Fibroblast of skin of left quadriceps (primary cell): ENCODE measurements at places on chromosomes 2 and 18.
A peak's percentile ranks its signal among the peaks of the same experiment; 100 is the strongest.

GRCh38 chr18:10745971-10746370, 220.1 kb downstream of the NAPG start:
- no peak for DNase-seq

DNA sequence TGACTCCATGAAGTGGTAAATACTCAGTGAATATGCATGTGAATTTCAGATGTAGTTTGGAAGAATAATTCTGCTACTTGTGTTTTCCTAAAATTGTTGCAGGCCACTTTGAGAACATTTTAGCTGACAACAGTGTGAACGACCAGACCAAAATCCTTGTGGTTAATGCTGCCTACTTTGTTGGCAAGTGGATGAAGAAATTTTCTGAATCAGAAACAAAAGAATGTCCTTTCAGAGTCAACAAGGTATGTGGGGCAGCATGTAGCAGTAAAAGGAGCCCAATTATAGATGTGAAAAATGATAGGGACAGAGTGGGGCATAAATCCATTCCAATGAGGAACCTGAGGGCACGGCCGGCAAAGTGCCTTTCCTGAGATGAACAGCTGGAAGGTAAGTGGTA, 16.1 kb downstream of the SERPINB5 start:
- DNase-seq, result no peak

GRCh38 chr2:176854878-176855277, 357.7 kb upstream of the HNRNPA3 start:
- no peak for DNase-seq

DNA sequence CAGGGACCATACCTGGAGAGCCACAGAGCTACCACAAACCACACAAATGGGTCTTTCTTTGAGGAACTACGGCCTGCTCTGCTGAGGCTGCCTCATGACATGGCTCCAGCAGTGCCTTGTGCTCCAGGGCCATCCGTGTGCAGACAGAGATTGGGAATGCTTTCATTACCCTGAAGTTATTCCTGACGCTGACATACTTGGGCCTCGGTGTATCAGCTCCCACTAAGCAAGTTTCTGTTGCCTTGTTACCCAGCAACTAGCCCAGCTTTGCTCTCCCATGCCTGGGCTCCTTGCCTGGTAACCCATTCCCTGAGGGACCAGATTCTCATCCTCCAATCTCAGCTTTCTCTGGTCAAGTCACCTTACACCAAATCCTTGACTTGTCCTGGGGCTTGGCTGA, 80.3 kb upstream of the FZD7 start:
- DNase-seq, result no peak

DNA sequence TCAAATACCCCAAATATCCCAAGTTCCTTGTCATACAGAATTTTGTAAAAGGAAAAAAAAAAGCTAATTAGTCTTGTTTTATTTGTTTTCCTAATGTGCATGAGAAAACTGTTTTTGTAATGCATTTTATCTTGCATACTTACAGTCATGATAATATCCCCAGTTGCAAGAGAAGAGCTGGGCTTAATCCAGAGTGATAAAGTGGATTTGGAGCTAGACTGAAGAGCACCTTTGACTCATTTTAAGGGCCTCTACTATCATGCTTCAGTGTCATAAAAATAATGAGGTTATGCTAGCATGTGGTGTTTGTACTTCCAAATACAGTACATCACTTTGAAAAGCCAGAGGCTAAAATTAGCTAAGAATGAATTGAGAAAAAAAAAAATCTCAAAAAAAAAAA, 26.4 kb downstream of the ARHGAP15 start:
- no peak for DNase-seq

- DNase-seq, result no peak
These were observed 68.2 kb downstream of the OTX1 start for GRCh38 chr2:63118821-63119220.

DNA sequence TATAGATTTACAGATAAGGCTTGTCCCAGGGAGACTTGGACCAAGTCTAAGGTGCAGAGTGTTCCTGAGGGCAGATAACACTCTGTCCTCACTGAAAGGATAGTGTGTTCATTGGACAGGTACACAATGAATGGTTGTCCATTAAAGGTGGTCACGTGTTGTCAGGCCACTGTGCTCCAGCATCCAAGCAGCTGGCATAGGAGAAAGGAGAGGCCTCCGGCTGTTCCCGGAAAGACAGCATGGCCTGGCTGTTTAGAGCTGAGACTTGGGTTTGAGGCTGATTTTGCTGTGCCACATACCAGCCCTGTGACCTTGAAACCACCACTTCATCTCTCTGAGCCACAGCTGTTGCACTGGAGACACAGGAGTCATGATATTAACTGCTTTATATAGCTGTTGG, 19.6 kb upstream of the SULT1C3 start:
- DNase-seq, result no peak

DNA sequence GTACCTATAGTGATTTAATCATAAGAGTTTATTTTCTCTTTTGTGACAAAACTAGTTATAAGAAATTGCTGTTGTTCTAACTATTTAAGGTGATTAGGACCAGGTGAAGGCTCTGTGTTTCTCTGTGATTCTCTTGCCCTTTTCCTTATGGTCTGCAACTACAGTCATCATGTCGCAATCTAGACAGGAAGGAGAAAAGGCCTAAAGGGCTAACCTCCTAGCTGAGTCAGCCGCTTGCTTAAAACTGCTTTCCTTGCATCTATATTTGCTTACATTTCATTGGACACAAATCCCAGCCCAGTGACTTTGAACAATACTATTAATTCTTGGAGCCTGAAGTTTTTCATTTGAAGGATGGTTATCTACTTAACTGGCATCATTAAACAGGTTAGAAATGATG, 93.1 kb downstream of the PIK3C3 start:
- DNase-seq, result peak; percentile 49

DNA sequence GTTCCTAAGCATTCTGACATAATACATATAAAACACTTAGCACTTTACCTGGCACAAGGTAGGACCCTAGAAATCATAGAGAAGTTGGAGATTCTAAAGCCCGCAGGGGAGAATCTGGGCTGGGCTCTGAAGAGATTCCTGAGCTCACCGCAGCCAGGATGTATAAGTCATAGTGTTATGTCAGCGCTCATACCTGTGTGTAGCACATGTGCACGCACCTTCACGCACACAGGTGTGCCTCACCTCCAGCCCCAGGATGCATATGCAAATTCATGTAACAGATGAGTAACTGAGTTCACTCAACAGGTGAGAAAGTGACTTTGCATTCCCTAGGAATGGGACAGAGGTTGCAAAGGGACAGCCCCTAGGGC, 7.9 kb upstream of the SDC1 start:
- DNase-seq, result no peak

GRCh38 chr2:47888581-47889280, 17.6 kb downstream of the FBXO11 start:
- no peak for DNase-seq

DNA sequence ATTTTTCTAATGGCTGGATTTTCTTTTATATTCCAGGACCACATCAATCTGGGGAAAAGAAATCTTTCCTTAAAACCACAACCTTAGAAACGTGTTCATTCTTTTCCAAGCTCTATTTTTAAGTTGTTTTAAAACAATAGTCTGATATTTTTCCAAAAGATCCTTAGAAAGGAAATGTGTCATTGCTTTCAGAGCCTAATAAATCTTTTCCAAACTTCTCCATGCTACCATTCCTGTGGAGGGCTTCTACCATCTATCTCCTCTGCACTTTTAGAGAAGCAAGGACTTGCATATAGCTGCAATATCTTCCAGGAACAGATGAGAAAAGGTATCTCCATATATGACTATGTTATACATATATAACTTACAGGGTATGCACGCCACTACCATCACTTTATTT, 21.2 kb downstream of the WDFY1 start:
- no peak for DNase-seq

DNA sequence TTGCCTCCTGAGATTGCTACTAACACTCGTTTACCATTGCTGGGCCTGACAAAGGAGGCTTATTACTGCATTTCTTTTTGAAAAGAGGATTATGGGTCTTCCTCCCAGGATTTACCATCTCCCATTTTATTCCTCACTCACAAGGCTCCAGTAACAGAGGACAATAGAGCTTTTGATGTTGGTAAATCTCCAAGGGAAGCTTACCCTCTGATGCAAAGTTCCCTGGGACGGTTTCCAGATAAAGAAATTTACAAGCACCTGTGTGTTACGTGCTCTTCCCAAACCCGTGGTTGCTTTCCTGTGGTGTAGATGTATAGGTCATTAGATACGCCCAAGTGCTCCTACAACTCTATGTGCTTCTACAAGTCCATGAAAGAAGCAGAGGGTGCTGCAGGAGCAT, 17.1 kb downstream of the VSNL1 start:
- no peak for DNase-seq

GRCh38 chr2:40433736-40434135, 18.2 kb downstream of the SLC8A1 start:
- no peak for DNase-seq
